Stimulated activated CD4-positive, alpha-beta T cell treated with anti-CD3 and anti-CD28 coated beads, Interleukin-4, amount 100 ng/mL, for 4 hours (primary cell): ENCODE measurements at places on chromosomes 13 and 19.

- no peak for DNase-seq
These were observed 52.7 kb downstream of the COL4A1 start for GRCh38 chr13:110254151-110254679.

DNA sequence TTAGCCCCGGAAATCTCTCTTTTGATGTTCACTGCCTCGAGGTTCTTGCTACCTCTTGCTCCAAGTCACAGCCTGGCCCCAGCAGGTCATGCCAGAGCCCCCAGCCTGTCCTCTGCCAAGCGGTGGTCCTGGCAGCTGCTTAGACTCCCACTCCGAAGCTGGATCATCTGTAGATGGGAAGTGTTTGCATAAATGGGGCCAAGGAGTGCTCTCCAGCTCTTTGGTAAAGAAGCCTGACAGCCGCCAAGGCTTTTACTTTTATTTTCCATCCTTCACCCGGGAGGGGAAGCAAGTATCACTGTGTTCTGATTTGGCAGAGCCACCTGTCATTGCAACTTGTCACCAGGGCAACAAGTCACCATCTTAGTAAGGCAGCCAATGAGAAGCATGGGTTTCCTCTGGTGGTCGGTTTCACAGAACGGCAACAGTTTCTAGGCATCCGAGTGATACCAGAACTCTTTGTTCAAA, 10.6 kb upstream of the RETN start:
- DNase-seq, result peak; percentile 47

- DNase-seq, result peak; percentile 50
These were observed at the start of gene ICAM3 for GRCh38 chr19:10339380-10339960. Gene ICAM3, minus strand, starts transcription at chr19:10339624. Its CDS starts 10 bp downstream, at chr19:10339614.

- DNase-seq, result no peak
These were observed 632.1 kb downstream of the DIAPH3 start for GRCh38 chr13:59531571-59532091.

GRCh38 chr19:18725841-18726770, 42.6 kb downstream of the CRTC1 start:
- DNase-seq, result no peak

DNA sequence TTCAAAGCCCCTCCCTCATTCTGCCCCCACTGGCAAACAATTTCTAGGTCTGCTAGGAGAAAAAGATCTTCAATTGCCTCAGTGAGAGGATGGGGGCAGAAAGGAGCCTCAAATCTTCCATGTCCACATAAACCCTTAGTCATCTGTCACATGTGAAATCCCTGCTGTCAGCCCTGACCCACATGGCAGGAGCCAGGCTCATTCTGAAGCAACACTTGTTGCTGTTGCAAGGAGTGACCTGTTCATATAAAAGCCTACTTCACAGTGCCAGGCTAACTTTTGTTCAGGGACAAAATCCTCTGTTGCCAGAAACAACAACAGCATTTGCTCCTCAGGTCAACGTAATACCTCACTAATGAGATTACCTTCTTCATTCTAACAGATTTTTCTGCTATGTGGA, 70.5 kb downstream of the IRS2 start:
- DNase-seq, result no peak

DNA sequence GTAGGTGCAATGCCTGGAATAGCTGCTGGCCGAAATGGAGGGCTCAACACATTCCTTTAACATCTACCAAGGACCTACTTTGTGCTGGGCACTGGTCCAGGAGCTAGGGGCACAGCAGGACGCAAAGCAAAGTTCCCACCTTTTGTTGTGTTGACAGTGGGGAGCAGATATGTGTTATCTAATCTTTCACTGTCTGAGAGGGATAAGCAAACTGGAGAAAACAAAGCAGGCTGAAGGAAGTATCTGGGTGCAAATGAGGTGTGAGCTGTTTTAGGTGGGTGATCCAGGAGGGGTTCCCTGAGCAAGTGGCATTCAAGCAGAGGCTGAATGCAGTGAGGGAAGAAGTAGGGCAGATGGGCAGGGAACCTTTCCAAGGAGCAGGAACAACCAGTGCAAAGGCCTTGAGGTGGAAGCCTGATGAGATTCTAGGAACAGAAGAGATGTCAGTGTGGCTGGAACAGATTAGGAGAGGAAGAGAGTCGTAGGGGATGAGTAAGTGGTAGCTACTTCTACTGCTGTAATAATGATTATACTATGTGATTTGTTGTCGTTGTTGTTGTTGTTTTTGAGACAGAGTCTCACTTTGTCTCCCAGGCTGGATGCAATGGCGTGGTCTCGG, 2.2 kb upstream of the PLAUR start:
- no peak for DNase-seq

- DNase-seq, result no peak
These were observed 19.5 kb upstream of the MAB21L1 start for GRCh38 chr13:35496006-35496405.

- DNase-seq, result no peak
These were observed 15.1 kb downstream of the ACTMAP start for GRCh38 chr19:40735013-40735771.

DNA sequence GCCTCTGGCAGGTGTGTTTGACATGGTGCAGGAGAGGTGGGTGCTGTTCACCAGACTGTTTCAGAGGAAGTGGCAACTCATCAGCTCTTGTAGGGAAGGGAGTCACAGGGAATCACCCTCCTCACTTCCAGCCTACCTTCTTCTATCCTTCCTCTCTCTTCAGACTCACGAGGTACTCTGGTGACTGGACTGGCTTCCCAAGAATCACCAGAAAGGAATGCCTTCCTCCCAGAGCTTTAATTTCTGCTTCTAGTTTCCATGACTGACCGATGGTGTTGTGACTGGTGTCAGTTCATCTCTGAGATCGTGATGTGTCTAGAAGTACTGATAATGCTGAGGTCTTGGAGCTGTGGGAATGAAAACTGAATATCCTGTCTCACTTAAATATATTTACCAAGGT, 247.3 kb downstream of the KCTD12 start:
- DNase-seq, result no peak

- no peak for DNase-seq
These were observed 2.1 kb downstream of the MAST1 start for GRCh38 chr19:12840091-12841079.

DNA sequence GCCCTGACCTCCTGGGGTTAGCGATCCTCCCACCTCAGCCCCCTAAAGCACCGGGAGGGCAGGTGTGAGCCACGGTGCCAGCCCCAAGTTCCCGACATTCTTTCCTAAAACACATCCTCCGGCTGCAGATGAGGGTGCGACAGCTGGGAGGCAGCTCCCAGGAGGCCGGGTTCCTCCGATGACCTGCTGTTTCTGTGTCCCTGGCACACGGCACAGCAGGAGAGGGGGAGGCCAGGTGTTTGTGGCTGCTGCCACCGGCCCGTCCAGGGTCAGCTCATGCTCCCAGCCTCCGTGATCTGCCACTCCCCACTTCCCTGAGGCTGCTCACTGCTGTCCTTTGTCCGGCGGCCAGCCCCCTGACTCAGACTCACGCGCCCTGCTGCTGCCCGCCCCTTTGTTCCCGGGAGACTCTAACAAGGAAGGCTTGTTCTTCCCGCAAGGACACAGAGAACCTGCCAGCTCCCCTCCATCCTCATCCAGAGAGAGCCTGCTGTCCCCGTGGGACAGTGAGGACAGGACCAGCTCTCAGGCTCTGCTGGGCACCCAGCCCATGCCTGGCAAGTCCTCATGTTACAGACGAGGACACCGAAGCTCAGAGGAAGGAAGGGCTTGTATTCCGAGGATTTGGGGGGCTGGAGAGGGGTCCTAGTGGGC, 10.6 kb upstream of the MADCAM1 start:
- DNase-seq, result no peak

GRCh38 chr13:45119469-45119990, 780 bp upstream of the GTF2F2 start:
- peak; percentile 33 for DNase-seq

GRCh38 chr19:5690955-5691821, 1.1 kb downstream of the RPL36 start:
- peak; percentile 67 for DNase-seq

DNA sequence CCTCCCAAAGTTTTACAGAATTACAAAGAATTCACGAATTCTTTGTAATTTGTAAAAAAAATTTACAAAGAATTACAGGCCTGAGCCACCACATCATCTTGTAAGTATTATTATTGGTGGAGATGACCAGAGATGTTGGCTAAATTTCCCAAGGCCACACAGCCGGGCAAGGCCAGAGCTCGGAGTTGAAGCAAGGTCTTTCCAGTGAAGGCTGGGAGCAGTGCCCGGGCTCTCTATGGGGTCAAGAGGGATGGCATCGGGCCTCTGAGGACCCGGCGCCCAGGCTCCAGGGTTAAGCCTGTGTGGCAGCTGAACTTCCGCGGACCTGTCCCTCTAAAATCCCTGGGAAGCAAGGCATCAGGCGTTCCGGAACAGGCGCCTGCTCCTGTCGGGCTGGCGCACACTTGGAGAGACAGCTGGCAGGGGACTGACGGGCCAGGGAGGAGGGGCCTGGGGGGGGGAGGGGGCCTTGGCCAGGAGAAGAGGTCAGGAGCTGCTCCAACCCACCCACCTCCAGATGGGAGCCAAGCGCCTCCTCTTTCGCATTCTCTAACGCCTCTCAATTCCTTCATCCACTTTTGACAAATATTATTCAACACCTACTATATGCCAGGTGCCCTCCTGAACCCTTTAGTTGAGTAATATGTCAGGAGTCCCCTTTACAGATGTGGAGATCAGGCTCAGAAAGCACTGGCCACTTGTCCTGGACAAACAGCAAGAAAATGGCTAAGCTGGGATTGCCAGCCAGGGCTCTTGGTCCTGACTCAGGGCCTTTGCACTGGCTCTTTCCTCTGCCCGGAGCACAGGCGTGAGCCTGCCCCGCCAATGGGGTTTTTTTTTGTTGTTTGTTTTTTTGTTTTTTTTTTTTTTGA, 36.8 kb upstream of the SEMA6B start:
- no peak for DNase-seq

DNA sequence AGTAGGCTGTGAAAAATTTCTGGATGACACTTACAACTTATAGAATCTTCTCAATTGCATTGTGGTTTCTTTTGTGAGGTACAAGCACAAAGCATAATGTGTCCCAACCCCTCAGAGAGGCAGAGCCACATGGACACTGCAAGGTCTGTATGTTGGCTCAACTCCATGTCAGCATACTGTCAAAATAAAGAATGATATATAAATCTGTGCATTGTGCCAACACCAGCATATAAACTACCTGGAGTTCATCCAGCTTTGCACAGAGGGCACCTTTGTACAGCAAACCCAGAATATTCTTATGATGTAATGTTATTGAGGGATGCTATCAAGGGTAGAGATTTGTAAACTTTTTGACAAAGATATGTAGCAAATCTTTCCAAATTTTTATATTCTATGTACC, 1065.8 kb upstream of the MIR17HG start:
- no peak for DNase-seq
